ENCODE measurements at places on chromosomes 5 and 9.

- no peak for DNase-seq
These were observed 135.8 kb upstream of the GRHPR start for GRCh38 chr9:37286530-37287175.

DNA sequence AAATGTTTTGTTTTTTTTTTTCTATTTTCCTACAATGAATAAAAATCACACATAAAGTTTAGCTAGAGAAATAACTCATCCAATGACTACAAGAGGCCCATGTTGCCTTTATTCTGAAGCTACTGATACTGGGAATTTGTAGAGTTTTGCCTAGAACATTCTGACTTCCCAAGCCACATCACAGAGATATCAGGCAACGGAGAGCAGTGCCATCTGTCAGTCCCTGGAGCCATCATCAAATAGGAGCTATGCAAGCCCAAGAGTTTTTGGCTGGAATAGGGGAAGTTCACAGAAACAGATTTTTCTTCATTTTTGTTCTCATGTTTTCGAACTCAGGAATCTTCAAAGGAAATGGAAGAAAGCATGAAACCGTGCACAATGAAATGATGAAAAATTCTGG is 896.6 kb downstream of the TLE1 start:
- DNase-seq: no peak

DNA sequence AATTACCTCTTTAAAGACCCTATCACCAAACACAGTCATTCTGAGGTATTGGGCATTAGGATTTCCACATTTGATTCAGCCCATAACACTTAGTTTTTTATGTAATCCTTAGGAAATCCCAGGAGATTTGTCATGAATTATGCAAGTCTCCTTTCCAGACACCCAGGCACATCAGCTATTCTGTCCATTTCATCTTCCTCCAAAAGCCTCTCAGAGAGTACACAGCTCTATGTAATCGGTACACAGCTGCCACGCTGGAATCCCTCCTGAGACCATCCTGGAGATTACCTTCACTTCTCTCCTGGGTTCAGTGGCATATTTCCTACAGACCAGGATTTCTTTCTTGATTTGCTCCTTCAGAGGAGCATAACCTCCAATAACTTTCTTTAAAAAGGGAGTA is 2309.8 kb upstream of the WWC1 start:
- DNase-seq: no peak

DNA sequence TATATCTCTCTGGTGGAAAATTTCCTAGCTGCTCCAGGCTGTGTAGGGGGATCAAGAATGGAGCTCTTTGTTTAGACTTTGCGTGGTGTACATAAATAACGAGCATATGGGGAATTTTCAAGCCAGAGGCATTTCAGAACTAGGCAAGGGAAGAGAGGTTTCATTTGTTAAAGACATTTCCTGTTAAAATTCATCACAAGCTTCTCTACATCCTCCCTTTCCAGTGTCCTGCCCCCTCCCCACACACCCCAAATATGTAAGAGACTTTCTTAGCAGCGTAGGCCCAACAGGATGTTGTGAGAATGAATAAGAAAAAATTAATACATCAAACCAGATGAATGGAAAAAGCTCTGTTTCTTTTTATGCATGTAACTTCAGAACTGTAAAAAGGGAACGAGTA is 150.3 kb downstream of the GPBP1 start:
- no peak for DNase-seq

- DNase-seq: no peak
These were observed 82.2 kb downstream of the NSUN2 start for GRCh38 chr5:6550628-6551027.

GRCh38 chr5:102262688-102263087 is 33.4 kb downstream of the SLCO4C1 start:
- DNase-seq: no peak

GRCh38 chr9:105328872-105329718 is 84.6 kb downstream of the SLC44A1 start:
- DNase-seq: no peak

DNA sequence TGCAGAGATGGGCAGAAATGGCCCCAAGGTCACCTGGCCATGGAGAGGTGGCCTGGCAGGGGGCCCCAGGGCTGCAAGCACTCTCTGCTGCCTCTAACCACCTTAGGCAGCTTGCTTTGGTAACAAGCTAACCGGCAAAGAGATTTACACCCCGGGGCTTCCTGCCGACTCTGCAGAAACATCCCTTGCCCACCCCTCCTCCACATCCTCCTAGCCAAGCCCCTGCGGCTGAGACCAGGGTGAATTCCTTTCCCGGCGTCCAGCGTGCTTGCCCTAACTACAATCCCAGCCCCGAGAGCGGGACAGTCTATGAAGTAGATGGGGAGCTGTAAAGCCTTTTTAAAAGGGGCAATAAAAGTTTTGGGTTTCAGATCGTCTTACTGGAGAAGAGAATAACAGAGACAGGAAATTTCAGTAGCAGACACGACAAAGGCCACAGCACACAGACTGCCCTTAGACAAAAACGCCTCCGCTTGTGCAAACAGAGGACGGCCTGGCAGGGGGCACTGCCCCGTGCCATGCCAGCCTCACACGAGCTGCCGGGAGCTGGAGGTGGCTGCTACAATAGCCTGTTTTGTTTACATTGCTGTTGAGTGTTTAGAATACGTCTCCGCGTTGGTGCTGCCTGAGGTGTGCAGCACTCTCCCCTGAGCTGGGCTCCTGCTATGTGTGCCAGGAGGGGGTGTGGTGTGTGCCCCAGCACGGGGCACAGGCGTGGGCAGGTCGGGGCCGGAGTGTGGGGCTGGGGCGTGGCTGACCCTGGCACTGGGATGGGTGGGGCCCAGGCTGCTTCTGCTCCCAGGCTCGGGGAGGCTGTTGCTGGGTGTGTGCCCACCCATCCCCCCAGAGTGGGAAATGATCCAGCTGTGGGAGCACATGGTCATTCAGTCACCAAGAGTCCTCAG is 15.3 kb downstream of the MYMK start:
- DNase-seq: no peak

GRCh38 chr5:81251922-81252321 is 18.8 kb downstream of the CKMT2 start:
- no peak for DNase-seq

DNA sequence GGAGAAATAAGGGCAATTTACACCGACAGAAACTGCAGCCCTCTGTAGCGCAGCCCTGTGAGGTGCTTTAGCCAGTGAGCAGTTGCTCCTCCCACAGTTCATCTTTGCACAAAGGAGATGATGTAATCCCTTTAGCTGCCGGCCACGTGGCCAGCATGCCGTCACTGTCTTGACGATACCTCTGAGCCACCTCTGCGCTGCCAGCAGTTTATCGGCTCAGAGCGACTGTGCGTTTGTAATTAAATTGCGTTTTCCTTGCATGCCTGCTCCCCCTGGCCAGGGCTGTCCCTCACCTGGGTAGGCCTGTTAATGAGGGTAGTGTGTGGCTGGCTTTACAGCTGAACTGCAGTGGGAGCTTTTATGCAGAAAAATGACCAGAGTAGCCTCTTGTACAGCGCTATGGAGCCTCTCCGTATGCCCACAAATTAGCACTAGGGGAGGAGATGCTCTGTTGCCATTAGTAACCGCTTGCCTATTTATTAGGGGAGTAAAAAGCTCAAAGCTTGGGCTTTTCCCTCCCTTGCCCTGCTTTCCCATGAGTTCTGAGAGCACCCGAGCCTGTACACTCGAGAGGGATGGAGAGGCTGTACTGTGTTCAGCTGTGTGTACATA is 107.0 kb downstream of the TRIO start:
- DNase-seq: no peak
